ENCODE measurements at places on chromosomes 12 and 14.
A peak's percentile ranks its signal among the peaks of the same experiment; 100 is the strongest.

GRCh38 chr14:26370115-26370514, 227.7 kb downstream of the NOVA1 start:
- DNase-seq: peak; percentile 31

GRCh38 chr12:63862187-63862968, 17.9 kb downstream of the SRGAP1 start:
- no peak for DNase-seq

GRCh38 chr14:63853831-63854293, 1.1 kb downstream of the SYNE2 start:
- DNase-seq: peak; percentile 56

DNA sequence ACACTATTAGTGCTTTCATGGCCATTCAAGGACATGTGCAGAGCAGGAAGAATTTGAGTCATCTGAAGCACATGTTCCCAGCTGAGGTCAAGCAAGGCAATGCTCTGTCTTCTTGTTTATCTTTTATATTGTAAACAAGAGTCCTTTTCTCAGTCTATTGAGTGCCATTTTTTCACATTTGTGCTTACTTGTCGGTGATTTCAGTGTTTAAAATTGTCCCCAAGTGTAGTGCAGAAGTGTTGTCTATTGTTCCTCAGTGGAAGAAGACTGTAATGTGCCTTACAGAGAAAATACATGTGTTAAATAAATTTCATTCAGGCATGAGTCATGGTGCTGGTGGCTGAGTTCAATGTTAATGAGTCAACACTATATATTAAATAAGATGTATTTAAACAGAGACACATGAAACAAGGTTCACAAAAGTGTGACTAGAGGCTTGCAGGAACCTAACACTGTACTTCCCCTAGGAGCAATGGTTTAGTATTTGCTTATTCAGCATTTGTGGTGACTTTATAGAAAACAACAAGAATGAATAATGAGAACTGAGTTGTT, 391.1 kb downstream of the LRIG3 start:
- DNase-seq: peak; percentile 63

DNA sequence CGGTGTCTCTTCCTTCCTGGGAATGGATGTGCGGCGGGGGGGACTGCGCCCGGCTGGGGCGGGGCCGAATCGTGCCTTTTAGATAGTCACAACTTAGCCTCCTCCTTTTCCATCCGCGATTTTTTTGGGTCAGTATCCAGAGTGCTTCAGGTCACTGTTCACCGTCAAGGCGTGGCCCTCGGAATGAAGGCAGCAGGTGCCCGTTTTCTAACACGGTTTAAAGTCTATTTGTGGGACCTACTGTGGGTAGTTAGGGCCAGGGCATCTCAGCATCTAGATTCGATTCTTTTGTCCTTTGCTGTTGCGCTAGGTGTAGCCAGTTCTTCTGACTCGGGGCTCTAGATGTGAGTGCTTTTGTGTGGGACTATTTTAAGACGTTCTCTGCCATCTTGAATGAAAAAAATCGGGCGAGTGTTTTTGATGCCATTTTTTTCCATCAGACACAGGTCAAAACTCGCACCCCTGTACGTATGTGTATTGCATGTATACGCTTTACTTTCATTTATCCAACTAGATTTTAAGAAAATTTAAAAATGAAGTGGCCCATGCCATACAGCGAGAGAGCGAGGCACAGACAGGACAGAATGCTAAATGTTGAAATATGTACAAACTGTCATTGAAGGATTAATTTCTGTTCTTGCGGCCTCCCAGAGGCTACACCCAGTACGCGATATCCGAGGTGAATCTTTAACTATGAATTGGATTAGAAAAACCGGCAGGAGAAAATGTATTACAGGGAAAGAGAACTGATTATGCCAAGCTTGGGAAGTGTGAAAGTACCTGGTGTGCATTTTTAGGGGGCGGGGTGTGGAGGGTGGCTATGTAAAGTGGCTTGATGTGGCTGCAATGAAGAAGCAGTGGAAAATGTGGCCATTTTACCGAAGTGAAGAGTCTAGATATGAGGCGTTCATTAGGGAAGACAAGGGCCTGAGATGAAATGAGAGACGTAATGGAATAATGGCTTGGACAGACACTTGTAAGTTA, 835 bp downstream of the VEZT start:
- DNase-seq: peak; percentile 72

DNA sequence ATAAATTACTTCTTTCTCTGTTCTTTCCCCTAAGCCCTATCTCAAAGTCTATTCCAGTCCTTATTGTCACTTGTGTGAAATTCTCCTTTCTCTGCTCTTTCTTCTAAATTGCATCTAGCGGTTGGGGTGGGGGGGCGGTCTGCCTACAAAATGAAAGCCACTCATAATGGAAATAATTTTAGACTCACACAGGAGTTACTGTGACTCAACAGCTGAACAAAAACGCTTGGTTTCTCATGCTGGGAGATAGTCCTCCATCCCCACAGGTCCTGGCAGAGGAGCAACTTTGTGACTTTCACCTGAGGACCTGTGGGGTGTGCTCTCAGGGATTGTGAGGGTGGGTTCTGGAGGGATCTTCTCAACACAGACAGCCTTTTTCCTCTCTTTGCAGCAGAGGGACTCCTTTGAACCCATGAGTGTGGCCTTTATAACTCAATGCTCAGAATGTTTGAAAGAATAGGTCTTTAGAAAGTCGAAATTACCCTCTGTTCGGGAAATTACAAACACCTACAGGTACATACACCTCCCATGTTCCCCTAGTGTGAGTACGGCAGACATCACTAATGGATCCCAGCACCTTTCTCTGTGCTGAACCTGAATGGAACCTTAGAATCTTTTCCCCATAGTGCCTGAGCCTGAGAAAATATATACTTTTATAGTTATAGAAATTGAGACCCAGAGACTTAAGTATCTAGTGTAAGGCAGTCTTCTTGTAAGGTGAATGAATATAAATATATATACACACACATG, 109.7 kb downstream of the CHST11 start:
- DNase-seq: no peak

DNA sequence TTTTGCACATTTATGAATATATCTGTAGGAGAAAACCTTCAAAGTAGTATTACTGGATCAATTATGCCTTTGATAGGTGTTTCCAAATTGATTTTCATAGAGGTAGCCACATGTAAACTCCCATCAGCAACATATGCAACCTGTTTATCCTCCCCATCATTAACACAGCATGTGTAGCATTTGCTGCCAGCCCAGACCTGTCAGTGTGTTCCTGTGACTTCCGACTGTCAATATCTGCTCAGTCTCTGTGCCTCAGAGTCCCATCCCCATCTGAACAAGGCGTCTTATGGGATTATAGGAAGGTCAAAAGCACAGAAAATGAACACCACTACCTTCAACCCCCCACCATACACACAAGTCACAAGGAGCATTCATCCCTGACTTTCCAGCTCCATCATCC, 9.5 kb upstream of the CAPRIN2 start:
- DNase-seq: no peak

GRCh38 chr12:7719946-7720730, 8.9 kb downstream of the DPPA3 start:
- no peak for DNase-seq

DNA sequence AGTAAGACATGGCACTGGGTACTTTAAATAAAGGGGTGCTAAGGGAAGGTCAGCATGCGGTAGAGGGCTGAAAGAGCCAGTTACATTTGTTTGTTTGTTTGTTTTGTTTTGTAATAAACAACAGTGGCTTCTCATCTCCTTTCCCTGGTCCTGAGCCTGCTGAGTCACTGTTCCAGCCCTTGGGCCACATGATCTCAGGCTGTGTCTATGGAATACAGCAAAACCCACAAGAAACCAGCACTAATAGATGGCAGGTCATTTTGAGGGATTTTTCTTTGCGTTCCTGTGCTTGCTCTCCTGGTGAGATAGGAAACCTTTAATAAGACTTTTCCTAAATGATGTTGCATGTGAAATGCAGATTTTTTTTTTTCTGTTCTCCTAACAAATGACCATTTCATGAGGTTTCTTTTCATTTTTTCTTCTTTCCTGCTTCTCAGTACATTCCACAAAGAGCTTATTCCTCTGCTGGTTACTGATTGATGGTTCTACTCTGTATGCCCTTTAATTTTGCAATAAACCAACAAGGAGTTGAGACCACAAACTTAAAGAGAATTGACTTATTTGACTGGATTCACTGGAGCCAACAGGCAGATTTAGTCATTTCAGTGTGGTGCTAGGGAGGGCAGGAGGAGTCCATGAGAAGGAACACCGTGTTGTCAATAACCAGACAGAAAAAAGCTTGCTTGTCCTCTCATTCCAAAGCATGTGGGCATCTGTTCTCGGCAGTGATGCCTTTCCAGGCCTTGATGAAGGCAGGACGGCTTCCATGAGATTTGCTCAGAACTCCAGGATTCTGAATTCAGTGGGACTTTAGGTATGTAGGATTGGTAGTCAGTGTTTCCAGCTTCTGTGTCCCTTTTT, 459.2 kb downstream of the RAD51B start:
- DNase-seq: peak; percentile 43

GRCh38 chr12:7012024-7012607, 6.2 kb downstream of the LPCAT3 start:
- no peak for DNase-seq

- no peak for DNase-seq
Measured at GRCh38 chr12:78176643-78177042, 345.9 kb downstream of the NAV3 start.

DNA sequence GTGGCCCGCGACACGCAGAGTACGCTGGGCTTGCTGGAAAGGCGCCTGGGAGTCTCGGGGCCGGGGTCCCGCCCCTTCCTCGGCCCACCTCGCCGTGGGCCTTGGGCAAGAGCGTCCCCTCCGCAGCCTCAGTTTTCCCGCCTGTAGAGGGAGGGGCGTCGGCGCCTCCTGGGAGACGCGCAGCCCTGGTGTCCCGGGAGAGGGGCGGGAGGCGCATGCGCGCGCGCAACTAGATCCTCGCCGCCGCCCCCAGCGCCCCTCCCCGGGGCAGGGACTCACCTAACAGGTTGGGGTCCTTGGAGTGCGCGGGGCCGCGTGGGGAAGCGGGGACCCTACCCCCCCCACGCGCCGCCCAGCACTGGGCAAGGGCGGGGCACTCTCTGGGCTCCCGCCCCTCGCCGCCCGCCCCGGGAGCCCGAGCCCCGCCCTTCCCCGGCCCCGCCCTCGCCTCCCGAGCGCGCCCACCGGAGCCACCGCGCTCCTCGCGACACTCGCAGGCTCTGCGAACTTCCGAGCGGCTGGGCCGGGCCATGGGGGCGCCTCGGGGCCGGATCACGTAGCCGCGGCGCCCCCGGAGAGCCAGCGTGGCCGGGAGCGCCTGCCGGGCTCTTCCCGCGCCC, at the start of gene KIF26A:
Gene KIF26A, plus strand, starts transcription at position 490 of the 620 bp plus-strand sequence. CDS start 136 bp downstream, outside the sequence.
- no peak for DNase-seq

GRCh38 chr12:563787-564298, 99.4 kb downstream of the NINJ2 start:
- peak; percentile 47 for DNase-seq

DNA sequence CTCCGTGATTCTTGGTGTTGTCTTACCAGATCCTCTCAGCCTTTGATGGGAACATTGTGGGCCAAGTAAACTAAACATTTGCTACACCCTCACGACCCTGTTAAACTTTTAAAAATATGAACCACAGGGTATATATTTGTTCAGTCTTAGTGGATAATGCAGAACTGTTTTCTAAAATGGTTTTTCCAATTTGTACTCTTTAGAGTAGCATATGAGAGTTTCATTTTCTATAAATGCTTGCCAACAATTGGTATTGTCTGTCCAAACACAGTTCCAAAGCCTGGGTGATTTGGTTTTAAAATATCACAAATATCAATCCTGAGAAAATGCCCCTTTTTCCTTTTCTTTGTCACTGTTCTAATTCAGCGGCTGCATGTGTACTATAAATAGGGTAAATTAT, 6.7 kb upstream of the IL22 start:
- DNase-seq: no peak

DNA sequence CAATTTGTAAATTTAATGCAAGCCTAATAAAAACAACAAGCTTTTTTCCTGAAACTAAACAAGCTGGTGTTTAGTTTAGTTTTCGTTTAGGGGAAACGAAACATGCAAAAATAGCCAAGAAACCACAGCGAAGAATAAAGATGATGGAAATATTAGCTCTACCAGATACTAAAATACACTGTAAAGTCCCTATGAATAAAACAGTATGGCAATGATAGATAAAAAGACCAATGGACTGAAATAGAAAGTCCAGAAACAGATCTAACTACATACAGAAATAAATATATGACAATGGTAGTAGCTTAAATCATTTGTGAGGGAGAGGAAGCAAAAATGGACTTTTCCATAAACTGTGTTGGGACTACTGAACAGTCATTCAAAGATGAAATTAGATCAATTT, 26.4 kb downstream of the ATP2B1 start:
- no peak for DNase-seq

- DNase-seq: no peak
Measured at GRCh38 chr12:111457577-111457976, 51.9 kb downstream of the SH2B3 start.

DNA sequence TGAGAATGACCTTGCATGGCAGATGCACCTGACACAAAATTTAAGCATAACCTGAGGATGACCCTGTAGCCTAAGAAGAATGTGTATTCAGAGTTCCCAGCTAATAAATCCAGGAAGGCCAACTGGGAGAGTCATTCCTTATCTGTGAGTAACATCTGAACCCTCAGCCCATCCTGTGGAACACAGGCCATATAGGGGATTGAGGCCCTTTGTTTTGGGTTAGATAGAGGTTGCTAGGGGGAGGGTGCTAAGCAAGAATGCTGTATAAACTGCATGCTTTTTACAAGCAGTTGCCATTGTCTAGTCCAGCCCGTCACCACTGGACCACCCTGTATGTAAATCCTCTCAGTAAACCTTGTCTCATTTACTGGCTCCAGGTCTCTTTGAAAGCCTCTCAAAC, 77.0 kb downstream of the BICD1 start:
- DNase-seq: no peak

DNA sequence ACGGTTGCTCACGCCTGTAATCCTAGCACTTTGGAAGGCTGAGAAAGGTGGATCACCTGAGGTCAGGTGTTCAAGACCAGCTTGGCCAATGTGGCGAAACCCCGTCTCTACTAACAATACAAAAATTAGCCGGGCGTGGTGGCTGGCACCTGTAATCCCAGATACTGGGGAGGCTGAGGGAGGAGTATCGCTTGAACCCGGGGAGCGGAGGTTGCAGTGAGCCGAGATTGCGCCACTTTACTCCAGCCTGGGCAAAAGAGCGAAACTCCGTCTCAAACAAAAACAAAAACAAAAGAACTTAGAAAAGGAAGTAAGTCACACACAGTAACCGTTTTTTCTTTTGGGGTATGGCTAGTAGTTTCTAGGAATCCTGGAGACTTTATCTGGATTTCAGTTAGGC, 1.7 kb upstream of the PALS1 start:
- DNase-seq: no peak

DNA sequence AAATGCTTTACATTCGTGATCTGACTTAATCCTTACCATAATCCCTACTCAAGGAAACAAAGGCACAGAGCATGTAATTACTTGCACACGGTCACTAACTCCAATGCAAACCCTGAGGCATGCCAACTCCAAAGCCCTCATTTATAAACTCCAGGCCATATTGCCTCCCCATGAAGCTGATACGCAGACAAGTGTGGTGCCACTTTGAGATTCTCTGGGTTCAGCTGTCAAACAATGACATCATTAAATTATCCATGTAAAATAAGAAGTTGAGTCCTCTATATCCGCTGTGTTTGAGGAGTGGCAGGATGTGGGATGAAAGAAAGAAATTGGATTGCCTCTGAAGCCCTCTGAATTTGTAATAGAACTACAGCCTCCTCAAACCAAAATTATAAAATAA, 62.8 kb downstream of the ANO4 start:
- no peak for DNase-seq

- DNase-seq: no peak
Measured at GRCh38 chr14:95163666-95164065, 6.3 kb upstream of the DICER1 start.

GRCh38 chr12:68910128-68910527, 22.8 kb downstream of the CPM start:
- no peak for DNase-seq

- no peak for DNase-seq
Measured at GRCh38 chr12:92105676-92106075, 40.0 kb downstream of the BTG1 start.

Measured in fibroblast of the aortic adventitia (primary cell).